Activated naive CD4-positive, alpha-beta T cell treated with Interleukin-2 at 50 U/mL for 16 hours (primary cell): ENCODE measurements at places on chromosomes 5 and 9.
A peak's percentile ranks its signal among the peaks of the same experiment; 100 is the strongest.

- DNase-seq, result no peak
Observed at GRCh38 chr5:50647726-50648125, 18.7 kb upstream of the PARP8 start.

- peak; percentile 76 for DNase-seq
Observed at GRCh38 chr5:71601222-71602026, 14.3 kb downstream of the MCCC2 start.

DNA sequence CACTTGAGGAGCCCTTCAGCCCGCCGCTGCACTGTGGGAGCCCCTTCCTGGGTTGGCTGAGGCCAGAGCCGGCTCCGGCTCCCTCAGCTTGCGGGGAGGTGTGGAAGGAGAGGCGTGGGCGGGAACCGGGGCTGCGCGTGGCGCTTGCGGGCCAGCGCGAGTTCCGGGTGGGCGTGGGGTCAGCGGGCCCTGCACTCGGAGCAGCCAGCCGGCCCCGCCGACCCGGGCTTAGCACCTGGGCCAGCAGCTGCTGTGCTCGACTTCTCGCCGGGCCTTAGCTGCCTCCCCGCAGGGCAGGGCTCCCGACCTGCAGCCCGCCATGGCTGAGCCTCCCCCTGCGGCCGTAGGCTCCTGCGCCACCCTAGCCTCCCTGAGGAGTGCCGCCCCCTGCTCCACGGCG lies 6.2 kb upstream of the SHB start:
- no peak for DNase-seq

DNA sequence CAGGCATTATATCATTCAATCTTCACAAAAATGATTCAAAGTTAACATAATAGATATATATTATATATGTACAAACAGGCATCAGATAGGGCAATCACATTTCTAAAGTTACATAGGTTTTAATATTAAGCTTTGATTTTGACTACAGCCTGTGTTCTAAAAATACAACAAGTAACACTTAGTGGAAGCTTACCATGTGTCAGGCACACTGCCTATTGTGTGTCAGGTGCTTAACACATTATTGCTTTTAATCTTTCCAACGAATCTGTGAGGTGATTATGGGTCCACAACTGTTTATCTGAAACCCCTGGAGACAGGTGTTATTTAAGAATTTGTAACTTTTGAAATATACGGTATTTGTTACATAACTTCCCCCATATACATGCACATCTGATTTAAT lies 25.2 kb downstream of the FBN2 start:
- no peak for DNase-seq

GRCh38 chr9:121838746-121839669 lies 187.6 kb downstream of the DAB2IP start:
- no peak for DNase-seq

- DNase-seq, result no peak
Observed at GRCh38 chr9:92738661-92739081, 26.0 kb downstream of the BICD2 start.

- no peak for DNase-seq
Observed at GRCh38 chr9:133514460-133515239, 10.1 kb downstream of the MYMK start.

DNA sequence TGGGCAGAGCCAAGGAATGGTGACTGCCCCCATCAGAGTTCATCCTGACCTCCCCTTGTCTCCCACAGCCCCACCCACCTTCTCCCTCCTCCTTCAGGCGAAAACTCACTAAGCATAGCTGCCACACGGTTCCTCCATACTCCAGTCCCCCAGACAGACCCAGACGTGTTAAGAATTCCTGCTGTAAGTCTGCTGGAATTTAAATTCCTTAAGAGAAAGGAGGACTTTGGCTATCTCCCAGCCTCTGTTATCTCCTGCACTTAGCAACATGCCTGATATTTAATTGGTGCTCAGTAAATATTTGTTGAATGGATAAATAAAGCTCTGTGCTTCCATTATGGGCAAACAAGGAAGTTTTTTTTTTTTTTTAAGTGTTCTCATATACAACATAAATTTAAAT lies 213.7 kb downstream of the RFK start:
- DNase-seq, result no peak

DNA sequence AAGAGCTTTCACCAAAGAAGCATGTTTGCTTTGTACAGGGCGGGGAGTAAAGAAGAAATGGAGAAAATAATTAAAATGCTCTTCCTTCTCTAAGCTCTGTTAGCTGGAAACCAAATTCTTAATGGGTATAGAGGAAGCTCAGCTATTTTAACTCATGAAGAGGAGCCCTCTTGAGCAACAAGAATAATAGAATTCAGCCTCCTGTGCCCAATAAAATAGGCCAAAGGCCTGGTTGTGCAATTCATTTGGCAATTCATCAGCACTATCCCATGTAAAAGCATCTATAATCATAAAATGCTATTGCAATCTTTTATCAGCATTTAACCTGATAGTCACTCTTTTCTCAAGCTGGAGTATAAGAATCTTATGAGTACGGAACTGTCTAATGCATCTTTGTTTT lies 133.6 kb upstream of the CDH6 start:
- no peak for DNase-seq

- DNase-seq, result no peak
Observed at GRCh38 chr5:160427607-160428006, 6.0 kb downstream of the PTTG1 start.

GRCh38 chr5:9115093-9115492 lies 430.8 kb downstream of the SEMA5A start:
- no peak for DNase-seq

DNA sequence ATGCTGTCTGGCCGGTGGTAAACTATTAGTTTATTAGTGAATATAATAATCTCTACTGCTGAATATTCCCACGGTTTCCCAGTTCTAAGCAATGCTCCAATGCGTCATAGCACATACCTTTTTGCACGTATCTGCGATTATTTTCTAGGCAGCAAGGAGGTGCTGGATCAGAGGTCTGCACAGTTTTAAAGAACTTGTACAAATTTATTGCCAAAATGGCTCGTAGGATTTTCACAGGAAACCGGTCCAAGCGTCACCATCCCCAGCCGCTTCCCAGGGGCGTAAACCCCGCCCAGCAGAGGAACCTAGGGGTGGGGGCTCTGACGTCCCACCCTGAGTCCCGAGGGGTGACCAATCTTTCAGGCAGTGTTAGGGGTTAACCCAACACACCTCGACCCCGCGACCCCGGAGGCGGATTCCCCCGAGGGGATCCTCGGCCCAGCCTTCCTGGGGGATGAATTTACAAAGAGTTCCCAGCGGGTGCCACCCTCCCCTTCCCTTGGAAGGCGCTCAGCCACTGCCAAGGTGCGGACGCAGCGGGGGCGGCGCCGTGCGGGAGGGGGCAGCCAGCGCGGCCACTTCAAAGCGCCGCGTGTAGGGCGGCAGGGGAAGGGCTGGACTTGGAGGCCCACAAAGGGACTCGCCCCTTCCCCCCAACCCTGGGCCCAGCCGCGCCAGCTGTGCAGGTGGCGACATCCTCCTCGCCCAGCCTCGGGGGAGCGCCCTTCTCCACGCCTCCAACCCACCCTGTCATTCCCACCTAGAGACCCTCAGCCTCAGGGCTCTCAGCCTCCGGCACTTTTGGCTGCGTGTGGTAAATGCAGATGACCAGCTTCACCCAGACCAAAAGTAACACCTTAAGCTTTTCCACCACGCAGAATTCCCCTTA lies 43.5 kb upstream of the TCF7 start:
- DNase-seq, result peak; percentile 49

- DNase-seq, result no peak
Observed at GRCh38 chr5:160657068-160657507, 194.9 kb downstream of the ATP10B start.

- no peak for DNase-seq
Observed at GRCh38 chr5:50984640-50985039, 318.2 kb downstream of the PARP8 start.

DNA sequence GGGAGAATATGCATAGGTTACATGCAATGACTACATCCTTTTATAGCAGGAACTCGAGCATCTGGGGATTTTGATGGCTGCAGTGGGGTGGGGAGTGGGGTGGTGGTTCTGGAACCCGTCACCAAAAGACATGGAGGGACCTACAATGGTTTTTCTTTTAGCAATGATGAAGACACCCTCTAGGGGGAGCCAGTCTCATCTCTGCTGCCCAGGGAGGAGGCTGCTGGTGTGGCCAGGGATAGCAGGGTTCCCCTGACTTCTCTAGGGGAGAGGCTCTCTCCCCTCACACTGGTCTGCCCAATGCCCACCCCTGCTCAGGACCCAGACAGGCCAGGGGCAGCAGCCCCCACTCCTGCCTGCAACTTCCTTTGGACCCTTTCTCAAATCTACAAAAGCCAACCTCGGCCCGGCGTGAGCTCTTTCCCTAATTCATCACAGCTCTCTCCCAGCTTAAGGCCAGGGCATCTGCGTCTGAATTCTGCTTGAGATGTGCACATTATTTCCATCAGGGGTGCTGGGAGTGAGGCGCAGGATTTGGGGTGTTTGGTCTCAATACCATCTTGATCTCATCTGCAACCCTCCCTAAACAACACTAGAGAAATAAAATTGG lies 73.6 kb upstream of the RETREG1 start:
- DNase-seq, result no peak

DNA sequence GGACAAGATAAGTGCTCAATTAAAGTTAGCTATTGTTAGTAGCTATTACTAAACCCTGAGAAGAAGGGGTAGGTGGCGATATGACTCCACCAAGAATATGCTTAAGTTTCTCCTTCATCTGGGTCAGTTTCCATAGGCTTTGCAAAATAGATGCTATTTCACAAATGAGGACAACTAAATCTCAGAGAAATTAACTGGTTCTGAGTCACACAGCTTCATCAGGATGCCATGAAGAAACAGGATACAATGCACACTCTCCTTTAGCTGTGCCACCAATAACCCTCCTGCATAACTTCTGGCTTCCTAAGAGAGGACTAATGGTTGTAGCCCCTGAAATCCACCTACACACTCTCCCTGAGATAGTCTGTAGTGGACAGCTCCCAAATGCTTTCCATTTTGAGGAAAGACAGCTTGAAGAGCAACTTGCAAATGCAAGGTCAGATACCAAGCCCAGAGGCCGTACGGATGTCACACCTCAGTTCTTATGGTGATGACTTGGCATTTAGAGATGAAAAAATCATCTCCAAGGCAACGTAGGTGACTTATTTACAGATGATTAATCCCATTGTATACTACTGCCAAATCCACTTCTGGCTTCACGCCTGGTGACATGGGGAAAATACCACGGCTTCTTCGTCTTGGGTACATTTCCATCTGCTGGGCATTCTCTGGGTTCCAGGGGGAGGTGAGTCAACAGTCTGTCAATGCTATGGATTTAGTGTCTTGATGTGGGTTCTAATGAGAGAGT lies 251.4 kb upstream of the IL12B start:
- no peak for DNase-seq

DNA sequence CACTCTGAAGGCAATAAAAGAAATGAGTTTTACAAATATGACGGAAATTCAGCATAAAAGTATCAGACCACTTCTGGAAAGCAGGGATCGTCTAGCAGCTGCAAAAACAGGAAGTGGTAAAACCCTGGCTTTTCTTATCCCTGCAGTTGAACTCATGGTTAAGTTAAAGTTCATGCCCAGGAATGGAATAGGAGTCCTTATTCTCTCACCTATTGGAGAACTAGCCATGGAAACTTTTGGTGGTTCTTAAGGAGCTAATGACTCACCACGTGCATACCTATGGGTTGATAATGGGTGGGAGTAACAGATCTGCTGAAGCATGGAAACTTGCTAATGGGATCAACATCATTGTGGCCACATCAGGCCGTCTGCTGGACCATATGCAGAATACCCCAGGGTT lies 93.5 kb upstream of the RGMB start:
- DNase-seq, result no peak

DNA sequence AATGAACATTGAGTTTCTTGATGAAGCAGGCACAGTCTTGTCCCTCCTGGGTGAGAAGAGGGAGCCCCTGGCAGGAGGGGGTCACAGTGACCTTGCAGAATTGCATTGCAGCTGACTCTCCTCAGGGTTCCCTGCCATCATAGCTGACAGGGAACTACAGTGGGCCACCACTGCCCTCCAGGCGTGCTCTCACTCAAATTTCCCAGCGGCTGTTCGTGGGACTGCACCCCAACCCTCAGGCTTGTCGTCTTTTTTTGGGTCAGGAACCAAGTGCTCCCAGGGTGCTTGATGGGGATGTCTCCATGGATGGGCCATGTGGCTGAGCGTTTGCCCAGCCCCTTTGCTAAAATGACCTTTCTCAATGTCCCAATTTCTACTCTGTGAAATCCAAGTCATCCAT lies 215.8 kb downstream of the MELK start:
- no peak for DNase-seq

DNA sequence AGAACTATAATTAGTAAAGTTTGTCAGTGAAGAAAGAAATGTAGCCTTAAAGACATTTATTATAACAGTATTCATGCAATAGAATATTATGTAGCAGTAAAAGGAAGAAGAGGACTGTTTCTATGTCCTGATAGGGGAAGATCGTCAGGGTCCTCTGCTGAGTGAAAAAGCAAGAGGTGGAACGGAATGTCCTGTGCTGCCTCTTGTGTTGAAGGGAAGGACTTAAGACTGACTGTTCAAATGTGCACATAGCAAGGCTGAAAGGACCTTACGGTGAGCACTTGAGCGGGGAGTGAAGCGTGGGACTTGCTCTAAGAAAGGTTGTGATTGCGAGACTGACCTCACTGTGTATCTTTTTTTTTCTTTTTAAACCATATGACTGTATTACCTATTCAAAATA lies 63.2 kb downstream of the SNX24 start:
- DNase-seq, result no peak

DNA sequence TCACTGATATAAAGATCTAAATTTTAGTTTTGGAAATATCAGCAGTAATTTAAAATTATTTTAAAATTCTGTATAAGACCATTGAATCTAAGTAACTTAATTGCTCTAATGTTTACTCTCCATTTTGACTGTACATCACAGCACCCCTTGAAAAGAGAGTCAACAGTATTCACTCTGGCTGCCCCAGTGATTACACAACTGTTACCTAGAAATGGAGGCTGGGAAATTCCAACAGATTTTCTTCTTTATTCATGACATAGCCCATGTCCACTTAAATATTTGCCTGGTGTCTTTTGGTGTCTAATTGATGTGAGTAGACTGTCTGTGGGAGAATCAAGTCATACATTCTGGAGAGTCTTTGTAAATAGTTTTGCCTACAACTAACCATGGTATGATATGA lies 301.8 kb upstream of the CDH6 start:
- DNase-seq, result no peak

GRCh38 chr5:172064358-172064757 lies 57.9 kb upstream of the FBXW11 start:
- DNase-seq, result no peak

- DNase-seq, result no peak
Observed at GRCh38 chr5:97065475-97065874, 76.9 kb downstream of the LIX1 start.

GRCh38 chr9:132942541-132943182 lies 1.8 kb downstream of the TSC1 start:
- no peak for DNase-seq

DNA sequence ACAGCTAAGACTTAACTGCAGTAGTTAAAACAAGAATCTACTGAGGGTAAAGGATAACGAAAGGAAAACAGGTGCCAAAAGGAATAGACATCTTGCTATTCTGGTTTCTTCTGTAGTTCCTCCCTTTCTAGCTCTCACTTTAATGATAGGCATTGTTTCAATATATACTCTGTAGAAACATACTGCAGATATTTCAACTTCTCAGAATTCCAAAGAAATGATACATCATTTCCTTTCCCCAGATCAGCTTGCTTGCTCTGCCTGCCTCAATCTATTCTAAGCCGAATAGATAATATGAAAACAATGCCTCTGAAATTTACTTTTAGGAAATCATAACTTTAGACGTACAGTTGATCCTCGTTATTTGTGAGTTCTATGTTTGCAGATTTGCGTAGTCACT lies 46.3 kb downstream of the ACO1 start:
- no peak for DNase-seq

- DNase-seq, result no peak
Observed at GRCh38 chr5:97115932-97116331, 26.5 kb downstream of the LIX1 start.
